ENCODE measurements at places on chromosomes 5 and 9. TPM values are rescaled to one million over a fixed set of nuclear protein-coding genes. Genes with fewer than 3 reads are reported as not detected.

Gene DHX29
- total RNA-seq, result 28.3 TPM

Gene EQTN
- not detected for total RNA-seq

Gene DDX4
- not detected for total RNA-seq

Gene HK3
- 41.1 TPM for total RNA-seq

Gene HMGXB3
- 30.6 TPM for total RNA-seq

Gene SOWAHA
- total RNA-seq, result not detected

Gene DIPK1B
- total RNA-seq, result 3.9 TPM

Gene TAF11L10
- not detected for total RNA-seq

Gene FGF18
- total RNA-seq, result 1.7 TPM

Gene PHF24
- 0.39 TPM for total RNA-seq

Gene PTGES
- total RNA-seq, result 14.1 TPM

Gene CDC20B
- not detected for total RNA-seq

Gene CDO1
- 60.8 TPM for total RNA-seq

Gene MARVELD2
- 0.58 TPM for total RNA-seq

Gene THBS4
- total RNA-seq, result 61.5 TPM

Gene ZNF169
- total RNA-seq, result 4.6 TPM

Gene STKLD1
- total RNA-seq, result not detected

Gene PFN3
- not detected for total RNA-seq

Gene PCDHA9
- 0.22 TPM for total RNA-seq

Gene SNCAIP
- 3.6 TPM for total RNA-seq

Gene SLC27A6
- total RNA-seq, result not detected

Gene LRRTM2
- 1.3 TPM for total RNA-seq

Gene TAF11L9
- not detected for total RNA-seq

Gene QRFP
- total RNA-seq, result not detected

Gene KIAA0825
- 3.8 TPM for total RNA-seq

Gene BTNL3
- total RNA-seq, result 0.29 TPM

Gene PCDHGC3
- total RNA-seq, result 46.8 TPM

Gene NINJ1
- 58.8 TPM for total RNA-seq

Gene AGPAT2
- 547 TPM for total RNA-seq

Gene BARHL1
- total RNA-seq, result not detected

Gene ADAMTS6
- 1.3 TPM for total RNA-seq

Gene CATSPER3
- total RNA-seq, result 0.61 TPM

Gene ERAP2
- total RNA-seq, result 10.7 TPM

Gene MAPKAP1
- total RNA-seq, result 98.6 TPM

Gene SLC36A1
- total RNA-seq, result 23.3 TPM

Gene GCNT4
- 1.00 TPM for total RNA-seq

Gene IL13
- total RNA-seq, result not detected

Gene SGCD
- 3.9 TPM for total RNA-seq

Gene CARD9
- total RNA-seq, result 4.3 TPM

Gene PCDHGB5
- total RNA-seq, result 5.9 TPM
